ENCODE measurements at places on chromosomes 7 and 10.

- DNase-seq = peak; percentile 82
Observed at GRCh38 chr7:135879233-135879632, 97.9 kb downstream of the MTPN start.

- DNase-seq = no peak
Observed at GRCh38 chr7:25923741-25924460, 228.1 kb upstream of the NFE2L3 start.

DNA sequence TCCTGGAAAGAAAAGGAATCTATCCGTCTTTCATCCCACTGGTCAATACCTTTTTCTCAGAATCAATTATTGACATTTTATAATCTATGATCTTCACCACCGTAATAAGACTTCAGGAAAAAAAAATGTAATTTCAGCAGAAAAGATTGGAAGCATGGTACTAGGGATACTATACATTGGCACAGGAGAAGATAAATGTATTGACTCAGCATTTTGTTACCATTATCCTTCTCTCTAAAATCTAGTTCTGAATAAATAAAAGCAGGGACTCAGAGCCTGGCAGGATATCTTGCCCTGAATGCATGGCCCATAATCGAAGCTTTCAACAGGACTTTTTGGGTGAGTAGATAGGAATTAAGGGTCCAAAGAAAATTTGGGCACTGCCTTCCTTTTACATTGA, 120.7 kb downstream of the LRRTM3 start:
- no peak for DNase-seq

- DNase-seq = peak; percentile 26
Observed at GRCh38 chr7:33677556-33677955, 227.8 kb upstream of the BMPER start.

- no peak for DNase-seq
Observed at GRCh38 chr7:37756797-37757551, 73.4 kb downstream of the GPR141 start.

- DNase-seq = peak; percentile 90
Observed at GRCh38 chr10:92087750-92088395, 164.3 kb downstream of the BTAF1 start.

DNA sequence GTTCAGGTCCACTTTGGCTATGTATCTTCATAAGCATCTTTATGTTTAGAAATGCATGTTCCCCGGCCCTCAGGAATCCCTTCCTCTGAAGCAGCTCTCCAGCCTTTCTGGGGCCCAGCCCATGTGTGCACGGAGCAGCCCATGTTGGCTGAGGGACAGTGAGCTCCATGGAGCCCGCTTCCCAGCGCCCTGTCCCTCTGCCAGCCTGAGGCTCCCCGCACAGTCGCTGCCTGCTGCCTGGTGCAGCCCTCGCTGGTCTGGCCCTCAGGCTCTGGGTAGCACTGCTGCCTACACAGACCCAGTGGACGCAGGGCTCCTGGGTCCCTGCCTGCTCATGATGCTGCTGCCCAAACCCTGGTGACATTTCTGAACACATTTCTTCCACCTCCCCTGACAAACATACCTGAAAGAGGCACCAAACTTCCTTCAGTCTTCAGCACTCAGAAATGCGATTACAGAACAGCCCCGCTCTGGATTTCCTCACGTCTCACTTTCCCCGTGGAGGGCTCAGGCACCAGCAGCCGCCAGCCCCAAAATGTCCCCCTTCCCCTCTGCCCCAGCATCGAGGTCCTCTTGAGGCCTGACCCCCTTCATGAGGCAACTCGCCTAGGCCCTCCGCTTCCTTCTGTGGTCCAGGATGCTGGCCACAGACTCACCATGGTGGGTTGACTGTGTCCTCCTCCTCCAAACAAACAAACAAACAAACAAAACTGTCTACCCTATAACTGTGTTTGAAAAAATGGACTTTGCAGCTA, 5.0 kb upstream of the TCERG1L start:
- no peak for DNase-seq

- DNase-seq = peak; percentile 77
Observed at GRCh38 chr7:32586291-32587221, 91.3 kb downstream of the AVL9 start.

GRCh38 chr7:66330961-66331360, 125.8 kb downstream of the TPST1 start:
- peak; percentile 95 for DNase-seq

DNA sequence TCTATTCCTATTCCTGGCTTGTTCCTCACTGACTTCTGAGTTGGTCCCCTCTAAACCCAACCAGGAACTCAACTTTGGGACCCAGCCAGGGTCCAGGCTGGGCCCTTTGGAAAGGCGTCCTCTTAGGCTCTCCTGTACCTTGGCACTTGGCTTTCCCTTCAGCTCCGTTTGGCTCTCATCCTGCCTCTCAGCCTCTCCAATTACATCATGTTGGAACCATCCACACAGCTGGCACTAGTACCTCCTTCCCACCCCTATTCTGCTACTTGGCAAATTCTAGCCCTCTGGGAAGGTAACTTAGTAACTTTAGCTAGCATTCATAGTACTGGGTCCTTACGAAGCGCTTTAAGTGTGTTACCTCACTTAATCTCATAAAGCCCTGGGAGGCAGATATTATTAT, 205.3 kb upstream of the HABP2 start:
- DNase-seq = no peak

GRCh38 chr7:30286749-30287148, 2.4 kb downstream of the ZNRF2 start:
- no peak for DNase-seq

DNA sequence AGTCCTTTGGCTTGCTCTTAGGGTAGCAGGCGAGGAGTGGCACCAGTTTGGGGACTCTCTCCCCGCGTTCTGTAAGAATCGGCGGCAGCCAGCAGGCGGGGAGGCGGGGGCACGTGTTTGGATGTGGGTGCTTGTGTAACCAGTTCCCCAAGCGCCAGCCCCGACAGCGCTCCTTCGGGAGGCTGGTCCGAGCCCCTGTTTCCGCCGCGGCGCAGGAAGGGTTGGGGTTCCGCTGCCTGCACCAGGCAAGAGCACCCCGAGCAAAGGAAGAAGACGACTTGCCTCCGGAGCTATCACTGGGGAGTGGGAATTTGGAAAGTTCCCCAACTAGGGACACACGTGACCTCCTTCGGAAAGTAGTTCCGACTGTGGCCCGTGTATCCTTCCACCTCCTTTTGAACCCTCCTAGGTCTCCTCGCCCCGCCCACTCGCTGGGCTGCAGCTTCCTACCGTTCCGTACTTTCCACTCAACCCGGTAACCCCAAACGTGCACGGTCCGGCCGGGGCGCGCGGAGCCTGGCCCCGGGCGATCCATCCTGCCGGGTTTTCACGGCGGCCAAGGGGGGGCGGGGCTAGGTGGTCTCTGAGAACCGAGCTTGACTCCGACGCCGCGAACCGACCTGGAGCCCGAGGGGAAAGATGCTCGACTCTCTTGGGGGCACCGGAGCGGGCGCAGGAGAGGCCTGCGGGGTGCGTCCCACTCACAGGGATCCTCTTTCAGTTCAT, 1.2 kb downstream of the KLLN start:
- DNase-seq = peak; percentile 96

DNA sequence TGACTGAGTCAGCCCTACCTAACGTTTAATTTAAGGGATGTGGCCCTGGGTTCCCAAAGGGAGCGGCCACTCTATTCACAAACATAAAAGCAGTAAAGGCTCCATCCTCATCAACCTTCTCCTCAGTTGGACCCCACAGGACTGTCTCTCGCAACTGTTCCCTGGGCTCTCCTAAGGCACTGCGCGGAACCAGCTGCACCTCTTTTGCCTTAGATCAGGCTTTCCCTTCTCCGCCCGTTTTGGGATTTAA, 689 bp upstream of the GTPBP4 start:
- no peak for DNase-seq

- DNase-seq = no peak
Observed at GRCh38 chr10:103235775-103236174, 9.9 kb upstream of the RPEL1 start.

GRCh38 chr7:6648815-6649104, 11.6 kb downstream of the ZNF316 start:
- no peak for DNase-seq

DNA sequence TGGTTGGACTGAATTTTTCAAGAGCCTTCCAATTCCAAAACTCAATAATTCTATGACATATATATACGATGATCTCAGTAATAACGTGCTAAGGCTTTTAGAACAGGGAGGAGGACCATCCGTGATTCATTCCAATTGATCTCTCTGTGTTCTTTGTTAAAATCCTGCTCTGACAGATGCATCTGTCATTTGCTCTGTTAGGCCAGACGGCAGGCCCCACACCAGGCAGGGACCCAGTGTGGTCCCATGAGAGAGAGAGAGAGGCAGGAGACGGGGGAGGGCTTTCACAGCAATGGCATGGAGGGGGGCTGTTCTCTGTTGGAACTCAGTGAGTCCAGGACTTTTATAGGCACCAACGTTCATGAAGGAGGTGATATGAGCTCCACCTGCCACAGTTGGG, 160.0 kb upstream of the INSYN2A start:
- no peak for DNase-seq
